ENCODE measurements at places on chromosomes 13 and 19.

DNA sequence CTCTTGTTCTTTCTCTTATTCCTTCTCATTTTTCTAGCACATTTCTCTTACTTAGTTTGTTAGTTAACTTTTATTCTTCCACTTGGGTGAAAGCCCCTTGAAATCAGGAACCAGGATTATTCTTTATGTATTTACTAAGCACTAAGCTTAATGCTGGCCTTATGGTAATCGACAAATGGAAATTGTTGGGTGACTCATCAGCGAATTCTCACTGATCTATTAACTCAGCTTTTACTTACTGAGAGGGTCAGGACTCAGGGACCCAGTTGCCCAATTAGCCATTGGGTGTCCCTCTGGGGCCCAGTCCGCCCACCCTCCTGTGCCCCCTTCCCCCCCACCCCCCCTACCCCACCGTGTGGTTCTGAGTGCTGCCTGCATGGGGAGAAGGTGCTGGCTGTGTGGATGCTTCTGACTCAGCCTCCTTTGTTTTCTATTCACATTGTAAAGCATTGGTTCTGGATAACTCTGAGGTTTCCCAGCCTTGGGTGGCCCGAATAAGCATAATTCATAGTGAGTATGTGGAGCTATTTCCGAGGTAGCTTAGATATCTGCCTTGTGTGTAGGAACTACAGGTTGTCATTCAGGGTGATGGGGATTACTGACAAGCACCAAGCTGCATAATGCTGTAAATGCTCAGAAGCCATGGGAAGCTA, 240.9 kb downstream of the FGF9 start:
- DNase-seq = no peak

- DNase-seq = no peak
Observed at GRCh38 chr13:38013676-38014075, 144.1 kb upstream of the TRPC4 start.

- DNase-seq = no peak
Observed at GRCh38 chr19:44278181-44278690, 18.6 kb downstream of the ZNF233 start.

DNA sequence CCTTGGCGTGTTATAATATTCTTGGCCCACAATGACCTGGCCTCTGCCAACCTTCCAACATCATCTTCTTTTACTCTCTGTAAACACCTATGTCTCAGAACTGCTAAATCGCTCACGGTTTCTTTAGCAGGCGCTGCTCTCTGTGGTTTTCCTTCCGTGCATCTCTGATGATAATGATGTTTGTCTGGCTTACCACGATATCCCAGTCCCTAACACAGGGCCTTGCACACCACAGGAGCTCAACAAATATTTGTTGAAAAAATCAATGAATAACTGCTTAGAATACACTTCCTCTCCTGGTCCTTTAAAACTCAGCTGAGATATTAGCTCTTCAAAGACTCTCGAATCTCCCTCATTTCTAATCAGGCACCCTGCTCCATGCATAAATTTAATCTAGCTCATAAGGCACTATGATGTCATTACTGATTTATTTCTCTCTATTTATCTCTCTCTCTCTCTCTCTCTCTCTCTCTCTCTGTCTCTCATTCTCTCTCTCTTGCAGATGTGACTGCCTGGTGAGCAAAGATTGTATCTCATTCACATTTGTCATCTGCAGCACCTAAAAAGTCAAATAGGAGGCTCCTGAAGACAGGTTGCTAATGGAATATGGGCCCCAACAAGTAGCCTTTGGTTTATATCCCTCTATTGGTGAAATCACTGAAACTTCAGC, 206.4 kb downstream of the NHLRC3 start:
- no peak for DNase-seq

DNA sequence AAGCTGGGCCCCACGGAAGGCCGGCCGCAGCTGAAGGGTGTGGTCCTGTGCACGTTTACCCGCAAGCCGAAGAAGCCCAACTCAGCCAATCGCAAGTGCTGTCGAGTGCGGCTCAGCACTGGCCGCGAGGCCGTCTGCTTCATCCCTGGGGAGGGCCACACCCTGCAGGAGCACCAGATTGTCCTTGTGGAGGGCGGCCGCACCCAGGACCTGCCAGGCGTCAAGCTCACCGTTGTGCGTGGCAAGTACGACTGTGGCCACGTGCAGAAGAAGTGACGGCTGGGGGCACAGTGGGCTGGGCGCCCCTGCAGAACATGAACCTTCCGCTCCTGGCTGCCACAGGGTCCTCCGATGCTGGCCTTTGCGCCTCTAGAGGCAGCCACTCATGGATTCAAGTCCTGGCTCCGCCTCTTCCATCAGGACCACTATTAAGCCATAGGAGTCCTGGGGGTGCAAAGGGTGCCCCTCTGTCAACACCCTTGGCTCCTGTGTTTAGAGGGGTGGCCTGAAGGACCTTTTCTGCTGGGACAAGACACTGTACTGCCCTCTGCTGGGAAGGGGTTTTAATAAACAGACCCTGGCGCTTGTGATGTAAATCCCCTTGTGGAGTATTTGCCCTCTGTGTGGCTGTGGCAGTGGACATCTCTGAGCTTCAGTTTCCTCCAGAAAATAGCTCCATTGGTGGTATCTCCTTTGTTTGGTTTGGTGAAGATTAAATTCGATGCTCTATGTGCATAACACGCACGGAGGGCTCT, 1.9 kb downstream of the MRPS12 start:
- DNase-seq = peak; percentile 60

- no peak for DNase-seq
Observed at GRCh38 chr13:83853771-83854170, 28.5 kb downstream of the SLITRK1 start.

GRCh38 chr13:41842036-41842620, 118.8 kb downstream of the VWA8 start:
- DNase-seq = no peak

DNA sequence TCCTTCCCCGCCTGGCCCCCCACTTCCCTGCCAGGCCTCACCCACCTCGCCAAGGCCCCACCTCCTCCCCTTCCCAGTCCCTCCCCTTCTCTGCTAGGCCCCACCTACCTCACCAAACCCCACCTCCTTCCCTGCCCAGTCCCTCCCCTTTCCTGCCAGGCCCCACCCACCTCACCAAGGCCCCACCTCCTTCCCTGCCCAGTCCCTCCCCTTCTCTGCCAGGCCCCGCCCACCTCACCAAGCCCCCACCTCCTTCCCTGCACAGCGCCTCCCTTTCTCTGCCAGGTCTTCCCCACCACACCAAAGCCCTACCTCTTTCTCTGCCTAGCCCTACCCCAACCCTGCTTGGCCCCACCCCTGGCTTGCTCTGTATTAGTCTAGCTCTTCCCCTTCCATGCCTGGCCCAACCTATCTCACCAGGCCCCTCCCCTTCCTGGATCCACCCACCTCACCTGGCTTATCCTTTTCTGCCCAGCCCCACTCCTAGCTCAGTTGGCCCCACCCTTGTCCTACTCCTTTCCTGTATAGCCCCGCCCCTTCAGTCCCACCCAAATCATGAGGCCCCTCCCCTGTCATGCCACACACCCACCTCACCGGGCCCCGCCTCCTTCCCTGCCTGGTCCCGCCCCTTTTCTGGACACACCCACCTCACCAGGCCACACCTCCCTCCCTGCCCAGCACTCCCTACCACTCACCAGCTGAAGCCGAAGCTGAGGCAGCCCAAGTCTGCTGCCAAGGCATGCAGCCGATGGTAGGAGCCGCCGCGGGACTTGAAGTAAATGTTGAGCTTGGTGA, 16.2 kb downstream of the CERS1 start:
- DNase-seq = no peak

All from right cardiac atrium (tissue), 5 donors.